ENCODE measurements at places on chromosomes 6 and 20.

GRCh38 chr6:71324194-71324785 is 35.7 kb downstream of the OGFRL1 start:
- DNase-seq = no peak

DNA sequence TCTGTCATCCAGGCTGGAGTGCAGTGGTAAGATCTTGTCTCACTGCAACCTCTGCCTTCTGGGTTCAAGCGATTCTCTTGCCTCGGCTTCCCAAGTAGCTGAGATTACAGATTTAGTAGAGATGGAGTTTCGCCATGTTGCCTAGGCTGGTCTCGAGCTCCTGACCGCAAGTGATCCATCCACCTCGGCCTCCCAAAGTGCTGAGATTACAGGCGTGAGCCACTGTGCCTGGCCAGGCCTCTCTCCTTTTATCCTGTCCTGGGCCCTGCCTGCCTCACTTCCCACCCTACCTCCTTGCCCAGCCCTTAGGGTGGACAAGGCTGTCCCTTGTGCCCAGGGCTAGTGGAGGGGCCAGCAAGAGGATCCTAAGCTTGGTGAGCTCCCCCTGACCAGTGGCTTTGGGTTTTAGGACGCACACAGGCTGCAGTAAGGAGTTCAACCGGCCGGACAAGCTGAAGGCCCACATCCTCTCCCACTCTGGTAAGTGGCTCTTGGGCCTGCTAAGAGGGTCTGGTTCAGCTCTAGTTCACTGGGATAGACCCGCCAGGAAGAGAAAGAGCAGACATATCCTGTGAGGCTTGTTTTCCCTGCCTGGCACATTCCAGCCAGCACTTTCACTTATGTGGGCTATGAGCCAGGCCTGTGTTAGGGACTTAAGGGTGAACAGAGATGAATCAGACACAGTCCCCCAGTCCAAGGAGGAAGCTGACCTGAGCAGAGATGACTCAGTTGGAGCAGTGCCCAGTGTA is 21.9 kb upstream of the CHMP4B start:
- peak; percentile 83 for DNase-seq

- DNase-seq = no peak
These were observed 34.6 kb downstream of the GCNT2 start for GRCh38 chr6:10555625-10556309.

DNA sequence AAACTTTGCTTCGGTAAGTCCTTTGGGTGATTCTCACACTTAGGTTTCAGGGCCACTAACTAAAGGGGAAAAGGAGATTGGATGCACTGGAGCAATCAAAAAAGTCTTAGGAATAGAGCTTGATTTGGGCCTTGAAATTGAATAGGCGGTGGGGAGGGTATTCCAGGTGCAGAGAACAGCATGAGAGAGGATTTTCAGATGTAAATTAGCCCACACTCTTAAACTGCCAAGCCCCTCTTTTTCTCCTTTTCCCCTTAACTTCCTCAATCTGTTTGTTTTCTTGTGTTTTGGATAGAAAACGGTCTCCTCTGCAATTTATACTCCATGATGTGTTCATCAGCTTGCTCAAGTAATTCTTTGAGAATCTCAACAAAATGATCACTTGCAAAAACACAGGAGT is 62.1 kb upstream of the RIPOR2 start:
- DNase-seq = no peak

GRCh38 chr20:3181270-3181669 is 7.9 kb upstream of the LZTS3 start:
- no peak for DNase-seq

DNA sequence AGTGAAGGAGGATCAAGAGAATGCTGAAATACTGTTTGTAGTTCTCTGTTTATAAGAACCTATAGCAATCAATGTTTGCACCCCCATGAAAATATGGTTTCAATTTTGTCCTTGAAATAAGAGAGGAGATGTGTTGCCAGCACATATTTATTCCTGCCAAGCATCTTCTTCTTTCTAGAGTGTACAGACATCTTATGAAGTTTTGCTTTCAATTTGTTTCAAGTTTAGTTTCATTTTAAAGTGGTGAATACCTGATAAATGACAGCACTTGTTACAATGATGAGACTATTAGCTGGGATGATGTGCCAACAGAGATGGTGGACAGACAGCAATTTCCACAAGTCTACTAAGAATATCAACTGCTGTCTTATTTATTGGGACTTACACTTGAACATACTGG is 39.2 kb upstream of the CENPW start:
- no peak for DNase-seq

All from AG04449 (cell line).